ENCODE measurements at places on chromosomes 5 and 9.

GRCh38 chr5:142323480-142324135, 1.2 kb downstream of the SPRY4 start:
- no peak for DNase-seq

DNA sequence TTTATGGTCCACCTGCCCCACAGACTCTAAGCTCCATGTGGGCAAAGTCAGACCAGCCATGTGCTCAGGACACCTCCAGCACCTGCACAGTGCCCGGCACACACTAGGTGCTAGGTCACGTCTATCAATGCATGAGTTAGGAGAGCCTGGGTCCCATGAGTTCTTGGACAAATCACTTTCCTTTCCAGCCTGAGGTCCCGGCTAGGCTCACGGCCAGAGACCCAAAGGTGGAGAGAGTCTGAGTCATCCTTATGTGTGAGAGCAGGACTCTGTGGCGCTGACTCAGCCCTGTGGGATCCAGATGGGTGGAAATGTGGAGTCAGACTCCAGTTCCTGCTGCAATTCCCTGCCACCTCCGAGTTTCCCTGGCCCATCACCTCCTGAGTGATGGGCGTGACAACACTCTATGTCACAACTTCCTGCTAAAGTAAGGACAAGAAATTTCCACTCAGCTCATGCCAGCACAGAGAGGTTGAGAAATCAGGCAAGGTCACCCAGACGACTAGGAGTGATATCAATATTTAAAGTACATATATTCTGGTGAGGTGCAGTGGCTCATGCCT, 2.5 kb upstream of the ST6GALNAC4 start:
- DNase-seq: peak; percentile 84

GRCh38 chr5:159332800-159333544, 2.7 kb upstream of the IL12B start:
- DNase-seq: no peak

GRCh38 chr9:109454601-109455155, 43.4 kb downstream of the PTPN3 start:
- no peak for DNase-seq

GRCh38 chr9:107905308-107906020, 415.9 kb upstream of the KLF4 start:
- no peak for DNase-seq

DNA sequence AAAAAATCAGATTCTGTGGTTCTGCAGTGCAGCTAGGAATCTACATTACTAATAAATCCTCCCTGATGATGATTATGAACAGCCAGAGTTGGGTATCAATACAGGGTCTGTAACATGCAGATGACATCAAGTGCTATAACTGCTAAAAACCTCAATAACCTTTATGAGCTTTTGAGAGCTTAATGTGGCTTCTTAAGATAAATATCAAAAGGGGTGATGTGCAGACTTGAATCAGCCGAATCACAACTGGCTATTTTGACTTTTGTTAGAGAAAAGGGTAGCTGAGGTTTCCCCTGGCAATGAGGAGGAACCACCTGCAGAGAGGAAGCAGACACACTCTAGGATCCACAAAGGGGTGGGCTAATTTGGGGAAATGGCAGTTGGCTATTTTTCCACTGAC, 30.2 kb downstream of the CAPSL start:
- DNase-seq: no peak

DNA sequence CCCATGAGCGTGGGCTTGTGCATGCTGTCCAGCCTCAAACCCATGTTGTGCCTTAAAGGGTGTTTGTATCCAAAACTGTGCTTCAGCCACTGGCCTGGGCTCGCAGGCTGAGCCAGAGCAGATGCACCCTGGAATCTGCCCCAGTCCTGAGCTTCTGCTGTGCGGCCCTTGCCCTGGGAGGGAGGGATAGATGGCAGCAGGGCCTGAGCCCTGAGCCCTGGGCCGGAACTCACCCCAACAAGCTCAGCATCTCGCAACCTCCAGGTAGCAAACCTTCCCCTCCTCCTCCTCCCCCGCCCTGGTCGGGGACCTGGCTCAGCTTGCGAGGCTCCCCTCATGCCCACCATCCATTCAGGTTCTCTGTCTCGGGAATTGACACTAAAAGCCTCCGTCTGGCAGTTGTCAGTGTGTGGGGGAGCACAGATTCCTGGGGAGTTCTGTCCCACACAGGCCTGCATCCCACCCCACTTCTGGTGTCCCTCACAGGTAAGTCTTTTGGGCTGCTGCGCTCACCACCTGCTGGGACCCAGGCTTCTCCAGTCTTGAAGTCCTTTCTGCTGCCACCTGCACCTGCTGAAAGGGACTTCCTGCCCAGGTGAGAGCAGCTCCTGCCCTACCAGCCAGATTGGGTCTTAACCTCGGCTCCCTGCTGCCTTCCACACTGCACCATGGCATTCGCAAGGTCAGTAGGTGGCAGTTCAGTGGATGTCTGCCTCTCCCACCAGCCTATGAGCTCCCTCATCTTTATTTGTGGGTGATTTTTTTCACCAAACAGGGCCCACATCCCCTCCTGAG, 55.2 kb upstream of the OLFM1 start:
- DNase-seq: no peak

DNA sequence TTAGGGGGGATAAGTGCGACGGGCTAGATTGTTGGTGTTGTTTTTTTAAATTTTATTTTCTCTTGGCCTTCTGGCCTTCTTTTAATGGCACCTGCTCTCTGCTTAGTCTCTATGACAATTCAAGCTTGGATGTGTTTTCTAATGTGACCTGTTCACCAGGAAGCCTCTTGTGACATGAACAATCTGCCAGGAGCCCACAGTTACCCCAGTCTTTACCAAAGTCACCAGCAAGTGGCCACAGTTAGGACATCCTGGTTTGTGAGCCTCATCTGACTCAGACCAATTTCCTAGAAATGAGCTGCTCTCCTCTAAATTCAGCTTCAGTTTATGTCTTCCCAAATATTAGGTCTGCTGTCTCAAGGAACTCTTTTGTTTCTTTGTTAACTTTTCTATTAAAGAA, 135.8 kb downstream of the TLE4 start:
- no peak for DNase-seq

GRCh38 chr5:175894271-175894670, 22.9 kb downstream of the CPLX2 start:
- DNase-seq: no peak

DNA sequence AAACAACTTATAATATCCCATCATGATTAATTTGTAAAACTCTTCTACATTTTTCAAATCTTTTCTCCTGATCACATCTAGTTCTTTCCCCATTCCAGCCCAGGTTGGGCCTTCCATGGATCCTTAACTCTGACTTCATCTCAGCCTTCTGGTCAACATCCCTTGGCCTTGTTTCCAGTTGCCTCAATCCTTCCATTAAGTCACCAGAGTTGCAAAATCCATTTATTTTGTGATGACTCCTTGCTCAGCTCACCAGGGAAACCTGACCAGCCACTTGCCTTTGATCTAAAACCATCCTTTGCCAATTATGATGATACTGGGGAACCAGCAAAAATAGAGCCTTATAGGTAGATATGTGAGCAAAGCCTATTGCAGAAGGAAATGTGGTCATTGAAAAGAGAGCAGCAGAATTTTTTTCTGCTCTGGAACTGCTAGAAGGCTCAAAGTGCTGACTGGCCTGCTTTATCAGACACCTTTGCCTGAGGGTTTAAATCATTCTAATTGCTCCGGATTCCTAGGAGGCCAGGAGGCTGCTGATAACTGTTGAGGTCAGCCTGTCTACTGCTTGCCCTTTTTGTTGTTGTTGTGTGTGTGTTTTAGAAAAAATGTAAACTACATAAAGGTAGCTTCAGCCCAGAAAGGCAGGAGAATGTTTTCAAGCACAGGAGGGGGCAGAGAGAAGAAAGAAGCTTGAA, 512.2 kb upstream of the GRIA1 start:
- DNase-seq: no peak

DNA sequence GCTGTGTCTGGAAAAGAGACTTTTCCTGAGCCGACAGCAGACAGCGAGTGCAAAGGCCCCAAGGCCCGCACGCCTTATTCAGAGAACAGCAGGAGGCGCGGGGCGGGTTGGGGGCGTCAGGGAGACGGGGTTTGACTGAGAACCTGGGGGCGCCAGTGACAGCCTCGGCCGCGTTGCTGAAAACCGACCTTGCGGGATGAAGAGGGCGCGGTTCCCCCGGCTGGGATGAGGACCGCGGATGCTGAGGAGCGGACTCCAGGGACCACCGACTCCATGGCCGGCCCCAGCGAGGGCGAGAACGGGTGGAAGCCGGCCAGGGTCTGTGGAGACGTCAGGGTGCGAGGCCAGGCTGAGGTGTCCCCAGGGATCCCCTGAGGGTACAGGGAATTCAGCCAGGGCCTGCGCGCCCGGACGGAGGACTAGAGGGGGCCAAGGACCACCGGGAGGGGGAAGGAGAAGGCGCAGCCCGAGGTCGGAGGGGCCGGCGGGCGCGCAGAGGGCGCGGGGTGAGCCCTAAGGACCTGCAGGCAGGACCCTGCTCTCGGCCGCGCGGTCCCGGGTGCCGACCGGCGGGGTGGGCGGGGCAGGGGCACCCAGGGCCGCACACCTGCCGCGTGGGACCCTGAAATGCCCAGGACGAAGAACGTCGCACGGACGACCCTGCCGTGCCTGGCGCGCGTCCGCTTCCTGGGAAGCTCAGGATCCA, 837 bp upstream of the AHRR start:
- DNase-seq: no peak

- DNase-seq: no peak
These were observed 310.4 kb downstream of the GADD45G start for GRCh38 chr9:89915187-89915586.

- no peak for DNase-seq
These were observed 23.1 kb downstream of the SLC36A3 start for GRCh38 chr5:151280443-151280842.

- no peak for DNase-seq
These were observed 159.3 kb downstream of the RGS3 start for GRCh38 chr9:113622600-113623400.

DNA sequence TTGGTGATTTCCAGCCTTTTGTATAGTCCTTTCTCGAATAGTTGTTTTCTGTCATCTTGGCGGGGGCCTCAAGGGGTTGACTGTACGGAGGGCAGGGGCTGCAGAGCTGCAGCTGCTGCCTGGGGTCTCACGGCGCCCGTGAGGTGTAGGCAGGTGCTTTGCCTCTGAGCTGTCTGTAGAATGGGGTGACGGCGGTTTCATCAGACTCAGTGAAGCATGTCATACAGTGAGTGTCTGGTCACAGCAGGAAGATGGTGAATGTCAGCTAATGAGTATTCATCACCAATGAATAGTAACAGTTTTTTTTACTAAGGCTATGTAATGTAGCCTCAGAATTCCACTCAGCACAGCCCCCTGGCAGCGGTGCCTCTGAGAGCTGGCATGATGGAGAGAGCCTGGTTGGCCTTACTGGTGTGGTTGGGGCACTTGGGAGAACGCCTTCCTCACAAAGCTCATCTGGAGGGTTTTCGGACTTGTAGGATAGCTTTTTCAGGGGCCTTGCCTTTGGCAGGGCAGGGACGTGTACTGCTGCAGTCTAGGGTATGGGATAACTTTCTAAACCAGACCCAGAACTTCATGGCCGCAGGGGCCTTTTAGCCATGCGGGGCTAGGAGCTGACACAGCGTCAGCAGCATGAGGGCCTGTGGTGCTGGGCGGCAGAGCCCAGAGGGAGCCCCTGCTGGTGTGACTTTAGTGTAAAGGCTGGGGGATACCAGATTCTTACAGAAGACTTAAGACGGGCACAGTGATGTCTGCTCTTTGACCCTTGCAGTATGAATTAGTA, 15.0 kb downstream of the TENT4A start:
- DNase-seq: no peak

DNA sequence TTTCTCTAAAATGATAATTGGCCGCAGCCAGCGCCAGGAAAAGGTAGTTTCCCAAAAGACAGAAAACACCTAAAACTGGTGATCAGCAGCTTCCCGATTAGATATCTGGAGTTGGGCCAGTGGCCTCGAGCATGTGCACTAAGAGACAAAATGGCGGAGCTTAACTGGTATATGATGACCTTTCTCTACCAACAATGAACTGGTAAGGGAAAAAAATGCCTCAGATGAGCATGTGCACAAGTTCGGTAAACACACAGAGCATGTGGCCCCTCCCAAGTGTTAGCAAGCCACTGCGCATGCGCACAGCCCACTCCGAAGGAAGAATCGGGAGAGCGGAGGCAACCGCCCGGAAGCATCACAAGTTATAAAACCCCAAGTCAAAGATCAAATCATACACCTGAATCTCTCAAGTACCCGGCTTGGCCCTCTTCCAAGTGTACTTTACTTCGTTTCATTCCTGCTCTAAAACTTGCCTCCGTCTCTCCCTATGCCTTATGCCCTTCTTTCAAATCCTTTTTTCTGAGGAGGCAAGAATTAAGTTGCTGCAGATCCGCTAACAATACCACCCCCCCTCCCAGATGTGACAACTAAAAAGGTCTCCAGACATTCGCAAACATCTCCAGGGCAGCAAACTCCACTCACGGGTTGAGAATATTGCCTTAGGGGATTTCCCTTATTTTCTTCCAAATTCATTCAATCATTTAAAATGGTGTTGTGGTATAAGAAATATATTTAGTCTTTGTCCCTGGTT, 15.0 kb upstream of the PTBP3 start:
- DNase-seq: peak; percentile 62

DNA sequence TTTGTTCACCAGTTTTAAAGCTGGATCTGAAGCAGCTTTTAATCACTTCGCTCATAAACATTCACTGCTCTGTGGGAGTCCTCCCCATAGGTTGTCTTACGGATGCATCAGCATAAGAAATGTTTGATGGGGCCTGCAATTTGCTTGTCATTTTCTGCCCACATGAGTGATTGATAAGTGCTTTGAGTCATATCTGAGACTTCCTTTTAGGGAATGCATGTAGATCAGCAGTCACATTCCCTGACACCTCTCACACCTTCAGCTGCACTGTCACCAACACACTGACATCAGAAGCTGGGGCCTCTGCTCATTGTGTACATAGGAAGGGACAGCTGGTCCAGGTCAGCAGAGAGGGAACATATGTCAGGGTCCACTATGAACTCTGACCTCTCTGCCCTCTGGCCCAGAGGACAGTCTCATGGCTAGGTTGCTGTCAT, 84.1 kb upstream of the SPATA31D4 start:
- DNase-seq: no peak

DNA sequence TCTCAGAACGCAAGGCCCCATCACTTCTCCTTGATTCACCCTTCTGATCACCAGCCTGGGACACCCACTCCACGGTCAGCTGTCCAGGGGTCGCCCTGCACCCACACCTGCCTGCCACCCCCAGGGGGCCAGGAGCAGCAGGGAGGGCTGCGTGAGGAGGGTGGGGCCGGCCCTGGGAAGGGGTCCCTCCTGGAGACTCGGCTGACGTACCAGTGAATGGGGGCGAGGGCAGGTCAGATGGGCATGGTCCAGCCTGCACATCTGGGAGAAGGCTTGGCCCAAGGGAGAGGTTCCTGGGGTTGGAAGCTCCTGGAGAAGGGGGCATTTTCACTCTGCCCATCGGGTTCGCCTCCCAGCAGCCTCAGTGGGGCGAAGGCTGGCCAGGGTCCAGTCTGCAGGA, 21.8 kb upstream of the SARDH start:
- no peak for DNase-seq

- DNase-seq: no peak
These were observed 2.0 kb downstream of the ANAPC2 start for GRCh38 chr9:137186385-137186784.

All from breast epithelium (tissue), 4 donors.